HFF-Myc (cell line): ENCODE measurements at places on chromosomes 6 and 20.

DNA sequence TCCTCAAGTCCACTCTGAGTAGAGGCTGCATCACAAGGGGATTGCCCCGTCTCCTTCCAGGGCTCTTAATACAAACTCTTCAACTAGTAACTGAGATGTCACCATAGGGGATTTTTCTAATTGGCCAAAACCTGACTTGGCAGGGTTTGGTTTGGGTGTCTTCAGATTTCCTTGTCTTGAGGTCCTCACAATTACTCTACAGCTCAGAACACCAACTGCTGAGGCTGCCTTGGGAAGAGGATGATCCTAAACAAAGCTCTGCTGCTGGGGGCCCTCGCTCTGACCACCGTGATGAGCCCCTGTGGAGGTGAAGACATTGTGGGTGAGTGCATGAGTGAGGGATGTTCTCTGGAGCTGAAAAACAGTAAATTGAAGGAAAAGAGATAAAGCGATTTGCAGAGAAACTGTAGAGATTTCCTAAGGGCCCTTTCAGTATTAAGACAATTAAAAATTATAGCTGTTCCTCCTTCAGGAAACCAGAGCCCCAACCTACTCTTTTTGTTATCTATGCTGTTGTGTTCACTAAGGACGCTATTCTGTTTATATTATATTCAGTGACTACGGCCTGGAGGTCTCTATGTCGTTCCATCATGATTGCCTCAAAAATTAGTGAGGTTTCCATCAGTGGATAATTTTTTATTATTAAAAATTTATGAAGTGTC is at the start of gene HLA-DQA1:
Gene HLA-DQA1, plus strand, starts transcription at position 188 of the 662 bp plus-strand sequence. Its CDS starts 53 bp downstream, at position 241.
- DNase-seq: no peak

DNA sequence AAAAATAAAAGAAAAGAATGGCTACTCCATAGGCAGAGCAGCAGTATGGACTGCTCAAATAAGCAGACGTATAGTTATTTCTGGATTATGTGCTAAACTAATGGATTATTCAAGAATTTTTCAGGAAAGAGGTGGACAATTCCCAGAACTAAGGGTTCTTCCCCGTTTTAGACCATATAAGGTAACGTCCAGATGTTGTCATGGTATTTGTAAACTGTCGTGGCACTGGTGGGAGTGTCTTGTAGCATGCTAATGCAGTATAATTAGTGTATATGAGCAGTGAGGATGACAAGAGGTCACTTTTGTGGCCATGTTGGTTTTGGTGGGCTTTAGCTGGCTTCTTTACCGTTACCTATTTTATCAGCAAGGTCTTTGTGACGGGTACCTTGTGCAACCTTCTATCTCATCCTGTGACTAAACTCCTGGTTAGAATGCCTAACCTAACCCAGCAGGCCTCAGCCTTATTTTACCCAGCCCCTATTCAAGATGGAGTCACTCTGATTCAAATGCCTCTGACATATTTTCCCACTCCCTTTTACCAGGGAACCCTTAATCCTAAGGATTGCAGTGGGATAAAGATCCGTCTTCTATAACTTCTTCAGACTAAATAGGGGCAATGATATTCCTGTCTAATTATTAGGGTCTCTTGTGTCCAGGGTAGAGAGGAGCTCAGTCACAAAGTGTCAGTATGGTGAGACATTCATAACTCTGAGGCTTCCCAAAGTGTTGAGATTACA is 11.1 kb upstream of the TRIM38 start:
- no peak for DNase-seq

GRCh38 chr20:31237763-31238162 is 19.7 kb upstream of the DEFB115 start:
- DNase-seq: no peak

DNA sequence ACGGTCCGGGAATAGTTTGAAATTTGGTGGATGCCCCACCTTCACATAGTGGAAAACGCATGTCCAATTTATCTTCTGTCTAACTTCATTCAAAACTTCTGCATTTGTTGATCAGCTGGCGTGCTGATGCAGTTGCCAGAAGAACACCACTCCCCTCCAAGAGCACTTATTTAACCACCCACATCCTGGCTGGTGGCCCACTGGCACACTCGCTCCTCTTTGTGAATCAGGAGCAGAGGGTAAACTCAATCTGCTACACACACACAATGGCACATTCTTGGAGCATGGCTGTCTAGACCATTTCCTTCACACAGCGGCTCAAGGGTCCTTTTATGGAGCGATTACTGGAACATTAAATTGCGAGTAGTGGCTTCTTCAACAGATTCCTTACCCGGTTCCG is 55.1 kb upstream of the CEP162 start:
- DNase-seq: peak; percentile 10
